ENCODE measurements at places on chromosomes 4 and X. TPM values are rescaled to one million over a fixed set of nuclear protein-coding genes. Genes with fewer than 3 reads are reported as not detected.

The FAM9C gene
- 0.22 TPM for total RNA-seq

The HERC6 gene
- 6.4 TPM for total RNA-seq

The CLDN22 gene
- not detected for total RNA-seq

The PLXNA3 gene
- total RNA-seq = 17.9 TPM

The DCAF8L2 gene
- total RNA-seq = not detected

The SMR3B gene
- not detected for total RNA-seq

The NOX1 gene
- total RNA-seq = not detected

The CFP gene
- total RNA-seq = 14.2 TPM

The TEX11 gene
- not detected for total RNA-seq

The CPLX1 gene
- total RNA-seq = 0.82 TPM

The SLC9A7 gene
- total RNA-seq = 2.4 TPM
